HL-60 (cell line): ENCODE measurements at places on chromosomes 2 and 18.

DNA sequence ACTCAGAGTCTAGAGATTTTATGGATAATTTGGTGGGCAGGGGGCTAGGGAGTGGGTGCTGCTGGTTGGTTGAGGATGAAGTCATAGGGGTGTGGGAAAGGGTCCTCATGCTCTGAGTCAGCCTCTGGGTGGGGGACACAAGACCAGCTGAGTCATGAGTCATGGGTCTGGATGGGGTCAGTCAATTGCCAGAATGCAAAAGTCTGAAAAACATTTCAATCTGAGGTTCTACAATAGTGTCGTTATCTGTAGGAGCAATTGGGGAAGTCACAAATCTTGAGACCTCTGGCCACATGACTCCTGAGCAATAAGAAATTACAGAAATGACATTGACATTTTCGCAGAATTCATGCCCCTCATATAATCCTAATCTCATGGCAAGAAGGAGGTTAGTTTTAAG, 15.1 kb downstream of the NMS start:
- no peak for DNase-seq

- DNase-seq, result no peak
These were observed 118.5 kb upstream of the ZFP36L2 start for GRCh38 chr2:43344868-43345373.

- peak; percentile 44 for DNase-seq
These were observed 245.4 kb upstream of the MEIS1 start for GRCh38 chr2:66189553-66189952.

- peak; percentile 36 for DNase-seq
These were observed 208.8 kb downstream of the CCDC178 start for GRCh38 chr18:33231474-33232317.

- no peak for DNase-seq
These were observed 61.9 kb downstream of the SMCHD1 start for GRCh38 chr18:2717407-2717806.

GRCh38 chr2:239265681-239266433, 135.0 kb downstream of the HDAC4 start:
- DNase-seq, result no peak

- peak; percentile 8 for DNase-seq
These were observed 654 bp upstream of the ASB1 start for GRCh38 chr2:238425979-238426567.

- peak; percentile 31 for DNase-seq
These were observed 16.6 kb downstream of the MALT1 start for GRCh38 chr18:58687871-58688308.

GRCh38 chr2:119260646-119261492, 37.2 kb downstream of the STEAP3 start:
- no peak for DNase-seq

GRCh38 chr2:217160103-217160743, 300.4 kb upstream of the TNP1 start:
- no peak for DNase-seq

DNA sequence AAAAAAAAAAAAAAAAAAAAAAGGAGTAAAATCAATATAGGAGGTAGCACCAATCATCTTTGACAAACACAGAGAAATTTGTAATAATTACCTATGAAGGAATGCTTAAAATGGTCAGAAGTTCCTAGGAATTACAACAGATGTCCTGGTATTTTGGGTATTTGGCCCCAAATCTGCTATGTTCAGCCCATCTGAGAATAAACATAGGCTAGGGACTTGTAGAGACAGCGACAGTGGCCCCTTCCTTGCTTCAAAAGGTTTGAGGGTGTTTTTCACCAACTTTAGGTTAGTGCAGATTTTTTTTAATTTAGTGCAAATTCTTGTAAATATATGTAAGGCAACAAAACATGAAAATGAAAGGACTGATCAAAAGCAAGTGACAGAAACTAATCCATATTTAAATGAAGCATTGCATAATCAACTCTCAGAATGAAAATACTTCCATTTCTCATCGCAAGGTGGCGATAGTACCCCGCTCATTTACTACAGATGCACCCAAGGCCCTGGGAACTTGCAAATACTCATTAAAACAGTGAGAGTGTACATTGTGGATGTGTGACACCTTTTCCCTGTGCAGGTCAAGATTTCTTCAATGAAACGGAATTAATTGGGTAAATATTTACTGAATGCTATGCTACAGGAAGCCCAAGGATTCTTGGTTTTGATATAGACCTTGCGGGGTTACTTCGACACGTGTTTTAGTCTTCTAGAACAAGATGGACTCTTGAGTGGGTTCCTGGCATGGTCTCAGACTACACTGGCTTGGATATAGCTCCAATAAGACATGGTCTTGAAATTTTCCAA, 44.6 kb downstream of the FAM124B start:
- DNase-seq, result peak; percentile 56

GRCh38 chr2:214401580-214401979, 9.3 kb upstream of the VWC2L start:
- no peak for DNase-seq

DNA sequence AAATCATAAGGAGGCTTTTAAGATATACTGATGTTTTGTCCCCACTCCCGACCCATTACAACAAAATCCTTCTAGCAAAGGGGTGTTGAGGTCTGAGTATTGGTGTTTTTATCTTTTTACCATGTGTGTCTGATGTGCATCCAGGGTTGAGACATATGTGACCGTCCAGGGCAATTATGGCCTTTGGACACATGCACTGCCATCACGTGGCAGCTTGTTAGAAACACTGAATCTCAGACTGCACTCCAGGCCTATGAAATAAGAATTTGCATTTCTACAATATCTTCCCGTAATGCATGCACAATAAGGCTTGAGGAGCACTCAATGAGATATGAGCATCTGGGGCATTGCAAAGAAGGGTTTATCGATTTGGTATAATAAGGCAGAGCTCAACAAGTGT, 235.1 kb upstream of the ZNF804A start:
- no peak for DNase-seq

- DNase-seq, result no peak
These were observed 264.3 kb upstream of the RASGRP3 start for GRCh38 chr2:33212151-33212550.

GRCh38 chr2:1162768-1163584, 212.3 kb downstream of the SNTG2 start:
- peak; percentile 1 for DNase-seq

DNA sequence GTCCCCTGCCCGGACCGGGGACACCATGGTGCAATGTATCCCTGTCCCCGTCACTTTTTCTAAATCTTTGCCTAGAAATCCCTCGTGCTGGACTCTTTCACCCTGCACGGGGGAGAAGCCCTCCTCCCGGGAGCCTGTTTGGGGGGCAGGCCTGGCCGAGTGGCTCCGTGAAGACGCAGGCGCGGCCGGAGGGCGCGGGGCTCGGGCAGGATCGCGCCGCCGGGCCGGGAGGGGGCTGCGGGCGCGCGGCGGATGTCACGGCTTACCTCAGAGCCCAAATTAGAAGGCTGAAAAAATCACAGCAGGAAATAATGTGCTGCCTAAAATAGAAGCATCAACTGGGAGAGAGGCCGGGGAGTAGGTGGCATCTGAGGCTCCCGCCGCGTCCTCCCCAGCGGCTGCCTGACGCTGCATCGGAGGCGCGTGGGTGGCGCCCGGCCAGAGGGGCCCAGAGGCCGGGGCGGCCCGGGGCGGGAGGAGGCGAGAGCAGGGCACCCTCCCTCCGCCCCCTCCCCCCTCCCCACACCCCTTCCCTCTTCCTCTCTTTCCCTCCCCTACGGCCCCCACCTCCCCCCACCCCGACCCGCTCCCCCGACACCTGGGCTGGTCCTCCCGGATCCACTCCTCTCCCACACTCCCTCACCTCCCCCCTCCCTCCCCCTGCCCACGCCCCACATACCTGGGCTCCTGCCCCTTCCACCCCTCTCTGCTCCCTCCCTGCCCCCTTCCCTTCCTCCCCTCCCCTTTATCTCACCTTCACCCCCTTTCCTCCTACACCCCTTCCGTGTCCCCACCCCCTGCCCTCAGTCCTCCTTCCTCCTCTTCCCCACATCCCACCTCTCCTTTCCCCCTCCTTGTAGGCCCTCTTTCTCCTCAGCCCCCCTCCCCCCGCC, 51.9 kb downstream of the SLC4A1AP start:
- no peak for DNase-seq

DNA sequence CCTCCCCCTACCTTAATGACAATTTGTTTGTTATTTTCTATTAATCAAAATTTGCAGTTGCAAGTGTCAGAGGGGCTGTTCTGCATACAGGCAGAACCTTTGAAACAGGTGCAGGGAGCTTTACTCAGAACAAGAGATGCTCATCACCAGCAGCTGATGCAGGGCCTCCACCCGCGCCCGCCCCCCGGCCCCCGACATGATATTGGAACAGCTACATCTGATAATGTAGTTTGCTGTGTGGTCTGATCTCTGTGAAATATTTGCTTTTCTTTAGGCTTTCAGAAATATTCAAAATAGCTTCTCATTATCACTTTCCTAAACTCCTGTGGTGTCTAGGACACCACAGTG, 130.0 kb downstream of the PRKCE start:
- DNase-seq, result no peak

DNA sequence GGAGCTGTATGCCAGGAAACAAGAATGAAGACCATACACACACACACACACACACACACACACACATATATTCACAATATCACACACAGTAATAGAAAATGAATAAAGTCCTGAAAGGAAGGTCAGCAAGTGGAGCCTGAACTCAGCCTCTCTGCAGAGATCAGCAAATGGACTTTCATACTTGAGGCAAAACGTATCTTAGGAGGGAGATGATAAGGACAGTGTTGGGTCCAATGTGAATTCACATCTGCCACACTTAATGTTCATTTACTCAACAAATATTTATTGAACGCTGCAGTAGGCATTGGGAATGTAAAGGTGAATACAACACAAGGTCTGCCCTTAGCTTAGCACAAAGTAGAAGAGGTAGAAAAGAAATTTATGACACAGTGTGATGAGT, 2.7 kb upstream of the MTLN start:
- no peak for DNase-seq

GRCh38 chr18:73768043-73768442, 379.6 kb downstream of the FBXO15 start:
- DNase-seq, result no peak

DNA sequence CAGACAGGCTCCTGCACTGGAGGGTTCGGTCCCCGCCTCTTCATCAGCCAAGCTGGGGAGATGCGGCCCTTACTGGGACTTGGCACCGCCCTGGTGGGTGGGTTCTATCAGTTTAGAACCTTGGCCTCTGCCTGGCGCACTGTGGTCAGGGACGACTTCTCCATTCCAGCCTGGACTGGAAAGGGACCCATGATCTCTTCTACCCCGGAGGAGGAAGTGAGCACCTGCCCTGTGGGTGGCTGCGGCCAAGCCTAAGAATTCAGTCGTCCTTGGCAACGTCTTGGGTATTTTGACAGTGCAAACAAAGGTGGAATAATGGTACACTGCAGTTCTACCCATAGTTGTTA, 106.9 kb upstream of the CD302 start:
- DNase-seq, result peak; percentile 94

GRCh38 chr18:44096016-44096415, 584.7 kb upstream of the SETBP1 start:
- no peak for DNase-seq

DNA sequence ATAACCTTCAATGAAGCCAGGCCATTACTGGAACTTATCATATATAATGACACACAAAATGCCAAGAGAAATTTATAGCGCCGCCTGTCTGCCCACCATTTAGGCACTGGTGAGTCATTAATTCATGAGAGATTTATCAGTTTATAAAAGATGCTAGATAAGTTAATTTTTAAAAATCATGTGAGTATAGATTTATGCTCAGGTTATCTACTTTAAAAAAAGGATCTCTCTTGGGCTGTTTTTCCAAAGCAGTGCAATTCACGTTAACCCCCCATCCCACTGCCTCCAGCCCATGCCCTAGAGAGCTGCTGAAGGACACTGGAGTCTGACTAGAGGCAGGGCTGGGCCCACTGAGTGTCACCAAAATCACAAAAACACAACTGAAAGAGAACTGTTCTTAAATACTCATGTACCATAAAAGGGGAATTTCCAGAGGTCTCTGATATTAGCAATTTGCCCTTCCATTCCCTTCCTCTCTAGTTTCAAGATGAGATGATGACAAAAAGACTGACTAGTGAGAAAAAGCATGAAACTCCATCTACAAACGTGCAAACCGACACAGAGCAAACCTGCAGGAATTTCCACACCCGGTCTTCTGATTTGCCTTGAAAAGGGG, 160.8 kb downstream of the BCL2 start:
- DNase-seq, result no peak

DNA sequence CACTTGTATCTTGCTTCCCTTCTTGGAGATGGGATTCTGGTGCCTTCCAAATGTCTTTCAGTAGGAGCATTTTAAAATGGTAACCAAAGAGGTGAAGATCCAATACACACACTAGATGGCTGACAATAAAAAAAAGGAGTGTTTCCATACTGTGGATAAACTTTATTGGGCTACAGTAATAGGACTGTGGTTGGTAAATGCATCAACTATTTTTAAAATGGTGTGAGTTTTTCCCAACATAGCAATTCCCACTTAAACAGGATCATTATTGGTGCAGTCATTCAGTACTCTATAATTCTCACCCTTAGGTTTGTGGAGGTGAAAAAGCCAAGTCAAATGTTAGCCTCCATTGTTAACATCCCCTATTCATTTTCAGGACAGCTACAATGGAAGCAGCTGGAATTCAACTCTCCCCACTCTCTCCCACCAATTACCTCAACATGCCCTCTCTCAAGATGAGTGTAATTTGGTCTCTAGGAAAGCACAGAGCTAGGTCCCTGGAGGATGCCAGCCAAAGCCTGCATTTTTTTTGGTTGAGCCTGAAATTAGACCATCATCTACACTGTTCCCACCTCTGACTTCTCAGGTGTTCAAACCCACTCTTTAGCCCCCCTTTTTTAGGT, 273.3 kb downstream of the TCF4 start:
- DNase-seq, result no peak

GRCh38 chr18:39635192-39635591, 2069.6 kb upstream of the CELF4 start:
- no peak for DNase-seq

DNA sequence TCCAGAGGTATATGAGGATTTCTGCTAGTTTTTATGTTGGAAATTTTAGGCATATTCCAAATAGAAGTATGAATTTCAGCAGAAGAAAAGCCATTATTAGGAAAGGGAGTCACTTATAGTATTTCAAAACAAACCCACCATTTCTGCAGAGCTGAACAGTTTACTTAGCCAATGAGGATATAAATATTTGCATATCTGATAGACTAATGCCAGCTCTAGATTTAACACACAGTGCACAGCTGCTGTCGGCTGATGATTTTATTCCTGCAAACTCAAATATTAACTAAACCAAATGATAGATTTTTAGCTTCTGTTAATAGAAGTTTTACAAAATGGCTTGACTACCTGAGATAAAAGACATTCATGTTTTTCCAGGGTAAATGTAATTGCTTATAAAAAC, 375.8 kb upstream of the FANCL start:
- no peak for DNase-seq
